NCI-H1930 (cell line): ENCODE measurements at places on chromosomes 3 and 15.

DNA sequence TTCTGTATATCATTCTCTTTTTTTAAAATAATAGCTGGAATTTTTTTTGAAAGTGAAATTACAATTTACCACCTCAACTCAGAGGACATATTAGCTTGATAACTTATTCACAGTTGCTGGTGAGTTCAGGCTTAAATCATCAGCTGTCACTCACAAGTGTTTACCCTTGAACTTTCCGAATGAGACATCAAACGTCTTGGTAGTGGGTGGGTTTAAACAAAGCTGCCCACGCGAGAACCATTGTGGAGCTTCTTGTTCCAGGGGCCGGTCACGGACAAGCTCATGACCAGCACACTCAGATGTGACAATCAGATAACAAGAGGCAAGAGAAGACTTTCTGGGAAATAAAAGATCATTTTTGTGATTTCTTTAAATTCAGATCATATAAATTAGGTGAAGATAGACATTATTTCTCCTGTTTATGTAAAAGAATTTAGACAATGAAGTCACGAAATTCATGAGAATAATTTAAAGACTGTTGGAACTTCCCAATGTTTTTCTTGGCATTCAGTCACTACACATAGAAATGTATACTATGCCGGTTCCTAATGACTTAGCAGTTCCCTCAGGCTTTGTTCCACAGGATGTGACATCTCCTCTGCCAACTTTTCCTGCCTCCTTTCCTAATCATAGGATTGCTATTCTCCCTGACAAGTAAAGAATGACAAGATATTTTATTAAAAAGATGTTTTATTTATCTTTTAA, 29.3 kb downstream of the BTD start:
- DNase-seq = no peak

GRCh38 chr3:26307787-26308186, 314.8 kb upstream of the LRRC3B start:
- no peak for DNase-seq

- no peak for DNase-seq
Measured at GRCh38 chr3:107251819-107252218, 125.4 kb upstream of the CCDC54 start.

DNA sequence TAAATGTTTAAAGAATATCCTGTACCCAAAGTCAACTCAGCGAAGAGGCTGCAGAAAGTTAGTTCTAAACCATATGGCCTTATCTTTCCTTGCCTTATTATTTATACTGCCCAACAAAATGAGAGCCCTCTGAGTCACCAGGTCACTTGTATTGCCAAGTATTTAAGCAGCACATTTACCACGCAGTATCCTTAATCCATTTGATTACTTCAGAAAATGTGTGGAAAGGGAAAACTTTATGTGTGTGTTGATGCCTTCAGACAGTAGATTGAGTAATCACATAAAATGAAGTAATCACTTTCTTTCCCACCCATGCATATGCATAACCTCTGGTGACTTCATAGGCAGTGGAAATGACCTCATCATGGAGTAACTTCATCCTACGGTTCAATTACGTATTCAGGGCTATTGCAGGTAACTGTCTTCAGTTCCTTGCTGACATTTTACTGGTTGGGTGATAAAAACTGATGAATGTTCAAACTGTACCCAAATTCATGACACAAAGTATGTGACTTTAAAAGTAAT, 7.5 kb upstream of the CADPS start:
- no peak for DNase-seq

- no peak for DNase-seq
Measured at GRCh38 chr3:123021996-123022510, 5.5 kb downstream of the SEMA5B start.

DNA sequence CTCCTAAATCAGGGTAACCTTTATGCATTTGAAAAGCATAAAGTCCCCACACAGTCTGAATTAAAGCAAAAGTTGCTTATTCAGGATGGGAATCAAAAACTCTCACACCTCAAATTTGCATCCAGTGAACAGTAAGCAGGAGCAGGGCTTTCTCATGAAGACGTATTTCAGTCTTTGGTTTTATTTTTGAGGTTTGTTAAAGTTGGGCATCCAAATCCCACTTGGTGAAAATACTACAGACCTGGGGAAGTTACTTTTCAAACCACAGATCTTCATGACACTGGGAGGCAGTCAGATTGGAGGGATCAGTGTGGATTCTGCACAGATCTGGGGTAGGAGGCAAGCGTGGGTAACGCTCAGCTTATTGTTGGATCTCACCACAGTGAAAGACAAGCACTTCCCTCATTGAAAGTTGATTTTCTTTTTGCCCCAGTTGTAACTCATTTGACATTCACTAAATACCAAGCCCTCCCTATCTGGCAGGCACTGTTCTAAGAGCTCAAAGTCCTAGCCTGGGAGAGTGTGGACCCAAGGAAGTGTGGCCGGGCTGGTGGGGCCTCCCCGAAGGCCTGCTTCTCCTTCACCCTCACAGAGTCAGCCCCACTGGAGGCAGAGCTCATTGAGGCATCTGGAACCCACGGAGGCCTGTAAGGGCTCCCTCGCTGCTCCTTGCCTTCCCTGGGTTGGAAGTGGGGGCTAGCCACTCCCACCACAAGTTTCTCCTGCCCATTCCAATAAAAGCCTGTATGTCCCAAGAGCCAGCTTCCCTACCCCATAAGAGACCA, 783 bp upstream of the ISG20 start:
- DNase-seq = no peak

DNA sequence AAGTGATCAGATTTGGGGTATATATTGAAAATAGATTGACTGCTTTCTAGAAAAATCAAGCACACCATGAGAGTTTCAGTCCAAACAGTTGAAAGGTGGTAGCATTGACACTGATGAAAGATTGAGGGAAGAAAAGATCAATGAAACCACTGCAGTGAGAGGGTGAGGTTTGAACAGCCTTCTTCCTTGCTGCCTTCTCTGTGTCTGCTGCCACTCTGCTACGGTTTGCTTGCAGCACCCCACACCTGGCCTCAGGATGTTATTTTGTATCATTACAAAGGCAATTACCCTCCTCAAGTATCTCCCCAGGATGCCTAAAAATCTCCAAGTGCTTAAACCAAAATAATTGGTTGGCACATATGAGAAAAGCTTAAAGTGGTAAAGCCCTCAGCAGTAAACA, 683.6 kb upstream of the ARPP21 start:
- no peak for DNase-seq

- DNase-seq = no peak
Measured at GRCh38 chr15:56871867-56872266, 46.6 kb upstream of the TCF12 start.

- no peak for DNase-seq
Measured at GRCh38 chr3:53478166-53478830, 16.1 kb upstream of the CACNA1D start.

- DNase-seq = no peak
Measured at GRCh38 chr15:87155771-87156170, 1076.1 kb downstream of the AGBL1 start.

DNA sequence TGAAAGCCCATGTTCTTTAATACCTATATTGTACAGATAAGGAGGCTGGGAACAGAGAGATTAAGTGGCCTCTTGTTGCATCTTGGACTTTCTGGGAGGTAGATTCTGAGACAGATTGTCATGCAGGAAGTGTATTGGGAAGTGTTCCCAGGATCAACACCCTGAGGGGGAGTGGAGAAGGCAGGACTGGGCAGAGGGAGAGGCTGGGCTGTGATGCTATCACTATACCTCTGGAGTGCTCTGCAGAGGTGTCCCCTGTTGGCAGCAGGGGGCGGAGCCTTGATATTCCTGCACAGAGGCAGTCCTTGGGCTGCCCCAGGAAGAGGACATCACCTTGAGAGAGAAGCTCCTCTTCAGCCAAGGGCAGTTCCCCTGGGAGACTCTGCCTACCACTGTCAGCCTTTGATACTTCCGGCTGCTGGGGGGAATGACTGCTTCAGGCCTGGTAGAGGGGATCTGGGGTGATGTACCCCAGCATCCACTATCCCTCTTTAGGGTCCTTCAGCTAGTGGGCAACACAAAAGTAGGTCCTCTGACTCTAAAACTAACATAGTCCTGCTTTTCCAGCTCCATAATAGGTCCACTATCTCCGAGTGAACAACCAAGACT, 97.4 kb upstream of the RNU6-1 start:
- no peak for DNase-seq

DNA sequence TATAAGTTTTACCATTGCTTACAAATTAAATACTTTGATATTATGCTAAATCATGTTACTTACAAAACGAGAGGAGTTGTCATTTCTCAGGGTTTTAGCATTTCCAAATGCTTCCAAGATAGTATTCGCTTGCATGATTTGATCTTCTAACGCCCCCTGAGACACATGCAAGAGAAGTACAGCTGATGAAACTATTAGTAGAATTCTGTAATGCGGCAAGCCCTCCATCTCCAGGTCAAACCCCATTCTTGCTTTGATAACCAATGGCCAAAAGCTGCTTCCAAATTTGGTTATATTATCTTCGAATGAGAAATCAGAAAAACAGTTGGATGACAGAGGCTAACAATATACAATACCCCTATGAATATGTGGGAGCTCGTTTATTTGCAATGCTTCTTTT, 14.7 kb downstream of the MYH15 start:
- DNase-seq = no peak

DNA sequence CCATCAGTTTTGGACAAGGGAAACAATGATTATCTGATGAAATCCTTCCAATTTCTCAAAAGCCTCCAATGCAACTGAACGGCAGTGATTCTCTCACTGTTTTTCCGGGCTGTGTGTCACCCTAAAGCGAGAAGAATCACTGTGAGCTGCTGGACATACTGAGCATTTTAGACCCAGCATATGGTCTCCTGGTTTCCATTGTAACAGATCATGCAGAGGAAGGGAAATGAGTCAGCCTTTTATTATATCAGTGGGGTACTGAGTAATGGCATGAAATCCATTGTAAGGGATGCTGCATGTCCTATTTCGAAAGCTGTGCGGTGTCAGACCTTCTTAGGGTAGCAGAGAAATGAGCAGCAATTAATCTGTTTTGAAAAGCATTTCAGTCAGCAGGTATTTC, 287.1 kb downstream of the IL5RA start:
- DNase-seq = no peak

DNA sequence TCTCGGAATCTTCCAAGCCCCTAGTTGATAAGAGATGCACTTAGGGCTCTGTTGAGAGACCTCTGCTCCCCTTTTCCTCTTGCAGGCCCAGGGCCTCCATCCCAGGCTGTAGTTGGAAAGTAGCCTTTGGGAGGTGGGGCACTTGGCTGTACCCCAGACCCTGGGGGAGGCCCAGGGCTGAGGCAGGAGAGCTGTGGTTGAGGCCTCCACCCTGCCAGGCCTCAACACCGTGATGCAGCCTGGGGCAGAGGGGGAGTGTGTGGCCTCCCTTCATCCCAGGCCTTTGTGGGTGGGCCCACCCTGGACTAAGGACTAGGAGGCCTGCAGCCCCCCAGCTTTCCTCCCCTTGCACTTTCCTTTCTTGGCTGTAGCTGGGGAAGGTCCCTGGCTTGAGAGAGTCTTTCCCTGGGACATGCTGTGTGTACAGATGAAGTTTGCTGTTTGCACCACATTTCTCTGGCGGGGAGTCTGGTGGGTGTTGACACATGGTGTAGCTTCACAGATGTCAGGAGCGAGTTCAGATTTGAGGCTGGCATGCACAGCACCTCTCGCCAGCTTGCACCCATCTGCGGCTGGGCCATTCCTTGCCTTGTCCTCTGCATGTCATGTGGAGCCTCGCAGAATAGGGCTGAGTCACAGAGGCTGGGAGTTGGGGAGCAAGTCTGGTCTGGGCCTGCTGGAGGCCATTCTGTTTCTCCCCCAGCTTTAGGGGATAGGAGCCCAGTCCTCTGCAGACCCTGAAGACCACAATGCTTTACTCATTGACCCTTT, 13.7 kb downstream of the PLEKHO2 start:
- DNase-seq = no peak

- no peak for DNase-seq
Measured at GRCh38 chr3:149475451-149476060, 1.1 kb downstream of the TM4SF4 start.

DNA sequence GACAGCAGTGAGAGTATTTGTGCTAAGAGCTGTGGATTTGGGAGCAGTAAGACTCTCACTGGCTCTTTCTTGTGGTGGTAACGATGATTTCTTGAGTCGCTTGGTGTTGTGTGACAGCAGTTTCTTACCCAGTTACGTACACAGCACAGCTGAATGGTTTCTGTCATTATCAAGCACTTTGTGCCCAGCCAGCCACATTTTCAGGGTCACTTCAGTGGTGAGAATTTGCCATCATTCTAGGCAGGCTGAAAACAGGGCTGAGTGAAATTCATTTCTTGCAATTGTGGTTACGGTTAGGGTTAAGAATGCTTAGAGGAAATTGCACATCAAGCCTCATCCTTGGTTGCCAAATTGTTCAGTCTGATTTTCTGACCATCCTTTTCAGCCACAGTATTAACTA, 130.1 kb downstream of the RYR3 start:
- DNase-seq = no peak

DNA sequence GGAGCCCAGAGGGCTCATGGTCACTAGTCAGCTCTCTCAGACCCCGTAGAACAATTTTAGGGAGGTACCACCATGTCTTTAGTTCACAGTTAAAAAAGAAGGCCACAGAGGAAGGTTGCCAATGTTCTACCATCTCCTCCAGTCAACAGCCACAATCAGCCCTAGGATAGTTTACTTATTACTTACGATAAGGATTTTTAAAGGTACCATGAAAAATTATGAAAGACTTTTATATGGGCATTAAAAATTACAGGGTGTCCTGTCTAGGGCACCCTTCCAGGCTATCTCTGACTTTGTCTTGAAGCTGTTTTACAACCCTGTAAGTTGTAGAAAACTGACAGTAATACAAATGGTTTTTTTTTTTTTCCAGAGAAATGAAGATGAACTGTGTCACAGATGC, 57.9 kb downstream of the CAPN7 start:
- no peak for DNase-seq

DNA sequence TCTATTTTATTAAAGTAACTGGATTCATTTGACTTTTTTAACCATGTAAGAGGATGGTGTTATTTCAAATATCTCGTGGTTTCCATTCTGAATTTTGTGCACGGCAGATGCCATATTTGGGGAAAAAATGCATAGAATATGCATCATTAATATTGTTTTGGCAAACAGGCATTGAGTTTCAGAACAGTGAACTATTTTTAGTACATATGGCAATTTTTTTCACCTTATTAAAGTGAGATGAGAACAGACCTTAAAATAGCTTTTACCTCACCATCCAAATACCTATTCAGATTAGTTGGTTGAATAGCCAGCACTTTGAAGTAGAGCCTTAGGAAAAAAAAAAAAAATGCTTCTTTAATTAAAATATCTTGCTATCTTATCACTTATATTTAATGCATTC, 117.3 kb upstream of the FLNB start:
- no peak for DNase-seq

GRCh38 chr3:188207941-188208515, 54.1 kb downstream of the LPP start:
- DNase-seq = no peak

- DNase-seq = no peak
Measured at GRCh38 chr3:21664996-21665395, 86.0 kb downstream of the ZNF385D start.

- DNase-seq = no peak
Measured at GRCh38 chr15:97457203-97457847, 503.2 kb upstream of the ARRDC4 start.

GRCh38 chr3:108293858-108294257, 2.5 kb upstream of the HHLA2 start:
- DNase-seq = no peak
